Sciatic nerve (tissue), 2 donors: ENCODE measurements at places on chromosomes 16 and 17.

DNA sequence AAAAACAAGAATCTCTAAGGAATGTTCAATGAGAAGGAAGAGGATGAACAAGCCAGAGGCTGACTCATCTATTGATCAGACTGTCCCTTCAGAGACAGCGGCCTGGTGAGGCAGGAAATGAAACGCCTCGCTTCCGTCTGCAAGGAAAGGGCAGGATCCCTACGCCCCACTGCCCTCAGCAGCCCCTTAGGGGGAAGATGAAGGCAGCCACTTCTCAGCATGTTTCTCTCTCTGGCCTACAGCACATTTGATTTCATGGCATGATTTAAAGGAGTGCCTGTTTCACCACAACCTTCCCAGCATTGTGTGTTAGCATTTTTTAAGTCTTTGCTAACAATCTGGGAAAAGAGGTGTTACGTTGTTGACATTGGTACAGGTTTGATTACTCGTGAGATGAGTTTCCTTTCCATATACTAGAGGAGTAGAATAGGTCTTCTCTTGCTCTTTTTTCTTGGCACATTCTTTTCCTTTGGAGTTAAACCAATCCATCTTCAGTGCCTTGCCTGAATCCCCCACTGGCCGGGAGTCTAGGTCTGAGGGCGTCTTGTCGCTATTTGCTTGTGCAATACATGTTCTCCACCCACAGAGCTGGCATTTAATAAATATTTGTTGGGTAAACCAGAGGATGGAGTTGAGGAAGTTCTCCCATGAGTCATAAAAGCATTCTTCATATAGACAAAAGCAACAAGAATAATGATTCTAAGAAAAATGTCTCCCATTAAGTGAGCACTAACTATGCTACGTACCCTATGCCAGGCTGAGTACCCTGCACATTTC lies 47.4 kb downstream of the RBFOX3 start:
- DNase-seq: no peak

GRCh38 chr17:65712383-65713267 lies 151.2 kb upstream of the AXIN2 start:
- no peak for DNase-seq

DNA sequence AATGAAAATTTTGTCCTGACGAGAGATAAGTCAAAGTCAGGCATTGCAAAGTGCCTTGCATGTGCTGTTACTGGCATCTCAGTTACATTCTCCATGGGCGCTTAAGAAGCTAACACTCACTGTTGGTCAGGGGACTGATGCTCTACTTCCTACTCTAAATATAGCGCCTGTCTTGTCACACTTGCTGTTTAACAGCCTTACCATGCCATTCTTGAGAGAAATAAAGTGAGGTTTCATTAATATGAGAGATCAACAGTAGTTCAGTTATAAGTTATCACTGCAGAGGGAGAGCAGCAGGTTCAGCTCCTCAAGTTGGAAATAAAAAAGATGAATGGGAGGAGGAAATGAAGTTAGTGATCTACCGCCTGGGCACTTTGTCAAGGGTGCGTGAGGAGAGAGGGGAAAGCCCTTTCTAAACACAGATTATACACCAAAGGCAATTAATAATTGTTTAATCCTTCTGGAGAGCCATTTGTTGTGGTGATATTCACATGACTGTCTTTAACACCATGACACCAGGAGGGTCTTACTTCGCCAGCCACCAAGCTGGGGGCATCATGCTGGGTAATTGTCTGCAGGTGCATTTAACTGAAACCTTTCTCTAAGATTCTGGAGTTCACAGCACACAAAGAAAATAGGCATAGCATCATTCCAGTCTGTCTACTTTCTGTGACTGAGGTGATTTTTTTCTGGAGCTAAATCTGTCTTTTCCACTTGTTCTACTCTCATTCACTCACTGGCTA lies 568.7 kb upstream of the HSBP1 start:
- no peak for DNase-seq

DNA sequence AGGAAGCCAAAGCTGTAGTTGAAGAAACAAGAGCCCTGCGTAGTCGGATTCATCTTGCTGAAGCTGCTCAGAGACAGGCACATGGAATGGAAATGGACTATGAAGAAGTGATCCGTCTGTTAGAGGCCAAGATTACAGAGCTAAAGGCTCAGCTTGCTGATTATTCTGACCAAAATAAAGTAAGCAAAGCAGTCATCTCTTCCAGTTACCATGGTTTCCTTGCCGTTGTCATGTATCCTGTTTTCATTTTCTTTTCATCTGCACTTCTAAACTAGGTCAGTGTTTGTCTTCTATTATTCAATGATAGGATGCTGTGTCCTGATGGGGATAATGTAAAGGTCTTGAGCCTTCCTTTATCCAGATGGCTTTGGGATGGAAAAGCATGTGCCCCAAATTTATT lies 104.3 kb downstream of the STXBP4 start:
- DNase-seq: no peak

DNA sequence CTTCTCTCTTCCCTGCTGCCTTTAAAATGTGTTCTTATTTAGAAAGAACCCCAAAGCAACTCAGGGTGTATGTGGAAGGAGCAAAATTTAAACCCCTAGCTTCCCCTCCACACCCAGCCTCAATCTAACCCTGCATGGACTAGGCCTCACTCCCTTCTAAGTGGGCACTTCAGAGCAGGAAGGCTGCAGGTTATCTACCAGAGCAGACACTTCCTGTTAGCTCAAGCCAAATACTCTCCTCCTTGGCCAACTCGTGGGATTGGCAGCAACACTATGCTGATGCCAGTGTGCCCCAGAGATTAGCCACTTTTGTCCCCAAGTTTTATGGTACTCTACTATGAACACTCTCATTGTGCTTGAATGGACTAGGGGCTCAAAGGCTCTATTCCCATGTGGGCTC lies 35.6 kb downstream of the CCDC42 start:
- peak; percentile 1 for DNase-seq

GRCh38 chr16:87457709-87458423 lies 35.0 kb downstream of the ZCCHC14 start:
- no peak for DNase-seq

DNA sequence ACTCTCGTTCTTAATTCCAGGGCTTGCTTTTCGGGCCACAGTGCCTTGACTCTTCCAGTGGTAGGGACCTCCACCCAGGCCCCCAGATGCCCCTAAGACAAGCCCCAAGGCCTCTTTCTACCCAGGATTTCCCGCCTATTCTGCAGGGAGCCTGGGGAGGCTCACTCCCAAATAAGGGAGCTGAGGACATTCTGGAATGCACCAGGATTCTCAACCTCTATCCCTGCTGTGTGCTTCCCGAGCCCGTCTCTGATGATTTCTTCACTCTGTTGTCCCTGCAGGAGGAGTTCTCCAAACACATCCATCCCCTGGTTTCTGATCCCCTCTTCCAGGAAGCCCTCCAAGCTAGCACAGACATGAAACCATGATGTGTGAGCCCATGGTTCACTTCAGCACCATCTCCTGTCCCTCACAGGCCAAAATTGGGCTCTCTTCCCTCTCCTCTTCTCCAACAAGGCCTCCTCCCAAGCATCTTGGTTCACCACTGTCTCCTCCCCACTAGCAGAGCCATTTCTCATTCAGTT lies 255.9 kb downstream of the KATNIP start:
- DNase-seq: no peak

- peak; percentile 51 for DNase-seq
Observed at GRCh38 chr17:47742319-47743181, 9.5 kb downstream of the TBX21 start.

DNA sequence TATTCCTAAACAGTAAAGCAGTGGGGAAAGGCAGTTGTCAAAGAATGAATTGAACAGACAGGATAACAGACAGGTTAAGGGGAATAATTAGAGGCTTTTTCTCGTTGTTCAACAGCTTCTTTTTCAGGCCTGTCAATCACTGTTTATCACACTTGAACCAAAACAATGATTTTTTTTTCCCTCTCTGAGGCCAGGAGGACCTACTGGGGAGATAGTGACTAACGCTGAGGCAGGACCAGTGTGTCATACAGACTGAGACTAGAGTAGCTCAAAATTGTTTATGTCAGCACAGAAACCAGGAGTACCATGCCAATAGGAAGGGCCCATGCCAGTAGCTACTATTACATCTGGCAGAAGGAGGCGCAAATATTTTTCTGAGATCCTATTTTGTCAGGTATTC lies 41.3 kb upstream of the NLK start:
- no peak for DNase-seq

DNA sequence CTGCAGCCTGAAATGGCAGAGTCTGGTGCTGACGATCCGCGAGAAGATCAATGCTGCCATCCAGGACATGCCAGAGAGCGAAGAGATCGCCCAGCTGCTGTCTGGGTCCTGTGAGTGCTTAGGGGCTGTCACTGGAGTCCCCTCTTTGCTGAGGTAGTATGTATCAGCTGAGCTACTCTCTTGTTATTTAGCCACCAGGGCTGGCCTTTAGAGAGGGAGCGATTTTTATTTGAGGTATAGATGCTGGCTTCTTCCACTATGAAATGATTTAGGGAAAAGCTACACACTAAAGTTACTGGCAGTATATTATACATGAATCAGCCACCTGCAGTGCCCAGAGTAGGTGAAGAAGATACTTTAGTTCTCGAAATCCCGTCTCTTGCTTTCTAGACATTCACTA lies 2.6 kb downstream of the CDK5RAP3 start:
- no peak for DNase-seq

GRCh38 chr16:30927789-30928378 lies 4.5 kb downstream of the FBXL19 start:
- DNase-seq: no peak

GRCh38 chr16:56635441-56635967 lies 3.0 kb upstream of the MT1A start:
- no peak for DNase-seq

DNA sequence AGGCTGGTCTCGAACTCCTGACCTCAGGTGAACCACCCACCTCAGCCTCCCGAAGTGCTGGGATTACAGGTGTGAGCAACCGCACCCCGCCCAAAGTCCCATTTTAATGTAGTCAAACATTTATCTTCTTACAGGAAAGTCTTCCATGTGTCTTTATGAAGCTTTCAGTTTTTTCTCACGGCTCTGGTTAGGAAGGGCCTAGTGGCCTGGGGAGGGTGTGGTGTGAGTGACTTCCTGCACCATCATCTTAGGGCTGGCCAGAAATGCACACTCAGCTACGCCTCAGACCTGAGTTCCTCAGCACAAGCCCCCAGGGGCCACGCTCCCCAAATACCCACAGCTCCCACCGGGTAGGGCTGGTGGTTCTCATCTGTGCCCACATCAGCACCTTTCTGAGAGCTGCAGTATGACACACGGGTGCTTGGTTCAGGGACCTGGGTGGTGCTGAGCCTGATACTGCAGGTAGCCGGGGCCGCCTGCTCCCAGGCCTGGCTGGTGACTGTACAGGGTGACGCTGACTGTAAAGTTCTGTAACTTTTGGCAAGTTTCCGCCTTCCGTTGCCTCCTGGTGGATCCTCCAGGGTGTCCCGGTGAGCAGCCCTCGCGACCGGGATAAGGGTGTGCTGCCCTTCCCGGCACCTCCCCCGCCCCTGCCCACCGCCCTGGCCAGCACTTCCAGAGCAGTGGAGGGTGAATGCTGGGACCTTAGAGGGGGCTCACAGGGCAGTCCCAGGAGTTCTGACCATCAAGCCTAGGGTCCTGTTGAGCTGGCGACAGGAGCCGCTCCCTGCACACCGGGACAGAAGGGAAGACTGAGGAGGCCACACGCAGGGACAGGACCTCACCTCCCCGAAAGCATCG lies 52.5 kb downstream of the ZNF778 start:
- peak; percentile 51 for DNase-seq

GRCh38 chr16:81547194-81547938 lies 102.8 kb downstream of the CMIP start:
- no peak for DNase-seq

GRCh38 chr16:72469932-72470331 lies 298.0 kb upstream of the PMFBP1 start:
- DNase-seq: no peak

- no peak for DNase-seq
Observed at GRCh38 chr17:9456330-9456729, 119.3 kb downstream of the STX8 start.

DNA sequence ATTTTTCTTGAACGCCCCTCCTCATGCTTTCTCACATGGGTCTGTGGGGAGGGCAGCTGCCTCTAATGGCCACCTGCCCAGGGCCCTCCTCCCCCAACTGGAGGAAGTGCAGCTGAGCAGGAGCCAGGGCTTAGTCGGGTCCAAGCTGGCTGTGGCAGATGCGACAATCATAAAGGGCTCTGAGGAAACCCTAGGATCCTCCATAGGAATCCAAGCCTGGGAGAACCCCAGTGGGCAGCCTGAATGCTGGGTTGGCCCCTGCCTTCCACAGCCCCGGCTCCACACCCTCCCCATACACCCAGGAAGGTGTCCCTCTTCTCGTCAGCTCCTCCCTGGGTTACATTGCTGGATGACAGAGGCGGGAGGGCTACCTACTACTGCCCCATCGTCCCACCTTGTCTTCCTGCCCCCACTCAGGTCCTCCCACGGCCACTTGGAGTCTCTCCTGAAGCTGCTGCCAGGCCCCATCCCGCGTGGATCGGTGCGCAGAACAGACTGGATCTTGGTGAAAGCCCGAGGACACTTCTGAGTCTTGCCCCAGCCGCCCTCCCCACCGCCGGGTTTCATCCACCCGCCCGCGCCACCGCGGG lies 15.6 kb upstream of the CBFB start:
- DNase-seq: no peak

GRCh38 chr17:54907376-54907775 lies 6.7 kb downstream of the TOM1L1 start:
- DNase-seq: no peak

- no peak for DNase-seq
Observed at GRCh38 chr17:62110923-62111484, 45.9 kb upstream of the MED13 start.

DNA sequence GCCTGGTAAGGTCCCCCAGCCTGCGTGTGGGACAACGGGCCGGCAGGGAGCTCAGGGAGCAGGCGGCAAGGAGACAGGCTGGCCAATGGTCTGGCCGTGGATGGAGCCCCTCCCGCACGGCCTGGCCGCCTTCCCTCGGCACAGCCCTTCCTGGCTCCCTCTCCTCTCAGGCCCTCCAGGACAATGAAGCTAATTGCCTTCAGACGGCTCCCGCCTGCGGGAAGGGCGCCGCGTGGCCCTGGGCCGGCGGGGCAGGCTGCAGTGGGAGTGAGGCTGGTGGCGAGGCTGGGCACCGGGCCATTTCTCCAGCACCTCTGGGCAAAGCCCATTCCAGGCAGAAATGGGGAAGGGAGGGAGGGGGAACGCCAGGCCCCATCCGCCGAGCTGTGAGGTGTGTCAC lies 50.9 kb downstream of the ENGASE start:
- DNase-seq: no peak

- DNase-seq: no peak
Observed at GRCh38 chr17:57975044-57975443, 13.0 kb downstream of the VEZF1 start.

- no peak for DNase-seq
Observed at GRCh38 chr16:80299416-80299815, 241.4 kb upstream of the DYNLRB2 start.

DNA sequence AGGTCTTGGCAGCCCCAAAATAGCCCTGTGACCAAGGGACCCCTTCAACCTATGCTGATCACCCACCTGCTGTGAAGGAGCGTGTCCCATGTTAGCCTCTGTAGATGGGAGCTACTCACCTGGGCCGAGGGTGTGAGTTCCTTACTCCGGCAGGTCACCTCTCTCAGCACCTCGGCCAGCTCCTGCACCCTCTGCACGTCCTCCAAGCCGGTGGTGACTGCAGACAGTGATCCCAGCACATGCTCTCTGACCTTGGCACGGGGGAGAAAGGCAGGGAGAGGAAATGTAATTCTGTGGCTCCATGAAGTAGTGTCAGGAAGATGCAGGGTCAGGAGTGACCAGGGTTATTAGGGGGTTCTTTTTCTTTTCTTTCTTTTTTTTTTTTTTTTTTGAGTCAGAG lies 67.7 kb upstream of the BCO1 start:
- no peak for DNase-seq
